ENCODE measurements at places on chromosomes 4 and X.

- peak; percentile 61 for DNase-seq
These were observed 348.5 kb downstream of the MID1IP1 start for GRCh38 chrX:39149761-39150160.

- DNase-seq, result no peak
These were observed 105.2 kb upstream of the MAB21L2 start for GRCh38 chr4:150476776-150477175.

DNA sequence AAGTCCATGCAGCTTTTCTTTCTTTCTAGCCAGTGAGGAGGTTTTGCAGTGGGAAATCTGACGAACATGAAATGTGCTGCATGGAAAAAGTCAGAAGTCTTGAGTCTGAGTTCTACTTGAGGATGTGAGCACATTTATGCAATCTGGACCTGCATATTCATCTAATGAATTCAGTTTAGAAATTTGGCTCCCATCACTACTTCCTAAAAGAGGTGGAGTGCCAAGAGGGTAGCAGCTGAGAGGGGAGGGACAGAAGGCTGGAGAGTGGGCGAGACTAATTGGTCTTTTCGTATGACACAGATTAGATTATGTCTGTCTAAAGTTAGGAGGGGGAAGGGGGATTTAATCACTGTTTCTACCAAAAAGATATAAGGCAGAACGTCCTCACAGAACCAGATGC, 535.9 kb downstream of the IQCM start:
- DNase-seq, result no peak

DNA sequence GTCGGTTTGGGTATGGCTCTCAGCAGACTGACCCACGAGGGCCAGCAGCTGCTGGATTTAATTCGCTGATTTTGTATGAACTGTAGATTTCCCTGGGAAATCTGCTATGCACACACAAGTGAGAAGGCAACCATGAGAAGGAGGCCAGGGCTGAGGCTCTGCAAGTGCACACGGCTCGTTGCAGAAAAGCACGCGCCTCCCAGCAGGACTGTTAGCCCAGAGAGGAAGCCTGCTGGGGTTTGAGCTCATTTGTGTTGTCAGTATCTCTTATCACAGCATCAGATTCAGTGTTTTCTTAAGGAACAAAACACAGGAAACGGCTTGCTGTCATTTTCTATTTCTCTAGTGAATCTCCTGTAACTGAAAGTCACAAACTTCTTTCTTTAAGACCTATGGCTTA, 296.2 kb upstream of the FAT1 start:
- no peak for DNase-seq

Data from neural crest cell (in vitro differentiated cells).